ENCODE measurements at places on chromosomes 11 and 22.

DNA sequence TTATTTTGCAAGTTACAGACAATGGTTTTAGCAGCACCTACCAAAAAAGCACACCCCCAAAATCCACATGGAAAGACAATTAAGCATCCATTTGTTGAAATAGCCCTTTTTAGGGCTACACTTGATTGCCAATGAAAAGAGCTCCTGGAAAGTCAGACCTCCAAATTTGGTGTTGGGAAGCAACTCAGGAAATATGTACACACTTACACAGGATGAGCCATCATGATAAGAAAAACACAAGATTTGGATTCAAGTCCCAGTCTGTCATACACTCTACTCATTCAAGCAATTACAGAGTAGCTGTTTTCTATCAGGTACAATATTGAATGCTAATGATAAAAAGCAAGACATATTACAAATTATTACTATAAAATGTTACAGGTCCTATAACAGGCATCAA lies 31.5 kb downstream of the FAM168A start:
- no peak for DNase-seq

DNA sequence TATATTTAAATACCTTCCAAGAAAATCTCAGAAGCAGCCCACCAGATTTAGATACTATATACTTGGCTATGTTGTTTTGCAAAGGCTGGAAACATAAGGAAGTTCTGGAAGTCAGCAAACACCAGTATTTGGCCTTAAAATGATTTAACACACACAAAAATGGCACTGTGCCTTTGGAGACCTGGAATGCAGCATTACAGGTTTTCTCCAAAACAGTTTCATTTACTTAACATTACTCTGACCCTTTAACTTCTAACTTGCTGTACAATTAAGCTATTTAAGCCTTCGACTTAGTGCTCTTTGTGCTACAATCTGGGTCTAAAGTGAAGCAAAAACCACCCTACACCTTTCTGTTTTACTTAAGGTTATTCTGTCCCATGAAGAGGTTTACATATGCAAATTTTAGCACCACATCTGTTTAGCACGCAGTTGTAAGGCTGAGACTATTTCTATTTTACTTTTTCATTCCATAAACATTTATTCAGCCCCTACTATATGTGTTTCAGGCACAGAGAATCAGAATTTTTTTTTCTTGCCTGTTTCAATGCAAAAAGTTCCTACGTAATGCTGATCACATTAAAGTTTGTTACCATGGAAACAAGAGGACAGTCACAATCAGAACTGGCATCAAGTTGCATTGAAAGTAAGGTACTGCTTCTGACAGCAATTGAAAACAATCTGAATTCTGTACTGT lies 70.3 kb downstream of the MAML2 start:
- DNase-seq, result no peak

- DNase-seq, result no peak
Observed at GRCh38 chr22:24244144-24244787, 616 bp downstream of the GGT5 start.

DNA sequence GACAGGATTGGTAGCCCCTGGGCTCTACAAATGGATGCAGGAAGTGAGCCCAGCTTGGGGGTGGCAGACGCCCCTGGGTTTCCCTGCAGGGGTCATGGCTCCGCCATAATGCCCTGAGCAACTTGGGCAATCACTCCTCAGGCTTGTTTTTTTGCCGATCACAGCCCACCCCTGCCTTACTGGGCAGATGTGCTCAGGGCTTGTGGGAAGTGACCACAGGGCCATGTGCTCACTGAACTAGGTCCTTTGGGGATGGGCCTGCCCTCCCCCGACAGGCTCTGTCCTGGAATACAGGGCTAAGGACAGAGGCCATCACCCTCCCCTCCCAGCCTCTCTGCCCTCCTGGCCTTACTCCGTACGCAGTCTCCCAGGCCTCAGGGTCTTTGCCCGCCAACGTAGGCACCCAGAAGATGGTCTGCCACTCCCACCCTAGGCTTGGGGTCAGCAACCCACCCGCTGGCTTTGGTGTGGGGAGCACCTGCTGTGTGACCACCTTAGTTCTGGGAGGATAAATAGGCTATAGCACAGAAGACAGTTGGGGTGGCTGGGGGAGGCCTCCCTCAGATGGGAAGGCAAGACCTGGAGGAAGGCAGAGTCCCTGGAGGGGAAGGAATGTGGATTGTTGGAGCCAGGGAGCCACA lies 3.8 kb downstream of the RPLP2 start:
- DNase-seq, result no peak

DNA sequence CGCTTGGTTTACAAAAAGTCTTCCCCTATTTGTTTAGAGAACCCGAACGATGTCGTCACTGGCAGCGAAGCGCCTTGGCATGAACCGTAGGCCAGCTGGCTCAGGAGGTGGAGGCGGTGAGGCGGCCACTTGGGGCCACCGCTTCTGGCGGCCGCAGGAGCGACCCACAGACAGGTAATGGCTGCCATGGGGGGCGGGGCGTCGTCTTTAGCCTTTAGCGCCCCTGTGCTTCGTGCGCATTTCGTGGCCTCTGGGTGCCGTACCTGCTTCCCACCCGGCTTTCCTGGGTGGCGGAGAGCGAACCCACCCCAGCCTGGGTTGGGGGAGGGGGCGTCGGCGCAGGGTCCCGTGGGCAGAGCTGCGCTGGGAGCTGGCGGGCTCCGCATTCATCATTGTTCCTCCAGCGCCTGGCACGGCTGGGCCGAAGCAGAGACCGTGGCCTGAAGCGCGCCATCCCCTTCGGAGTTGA lies 469 bp upstream of the OSBP2 start:
- peak; percentile 51 for DNase-seq

DNA sequence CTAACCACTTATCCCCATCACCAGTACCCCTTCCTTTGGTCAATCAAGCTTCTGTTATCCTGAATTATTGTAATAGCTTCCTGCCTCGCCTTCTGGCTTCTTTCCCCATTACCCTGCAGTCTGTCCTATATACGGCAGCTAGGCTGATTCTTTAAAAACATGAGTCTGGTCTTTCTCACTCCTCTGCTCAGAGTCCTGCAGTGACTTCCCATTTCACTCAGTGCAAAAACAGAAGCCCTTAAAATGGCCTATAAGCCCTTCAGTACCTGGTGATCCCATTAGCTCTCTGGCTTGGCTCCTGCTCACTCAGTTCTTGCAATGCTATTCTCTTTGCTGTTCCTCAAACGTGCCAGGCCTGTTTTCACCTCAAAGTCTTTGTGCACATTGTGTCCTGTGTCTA lies 58.4 kb downstream of the JRKL start:
- no peak for DNase-seq
